NCI-H460 (cell line): ENCODE measurements at places on chromosomes 11 and 22. TPM values are rescaled to one million over a fixed set of nuclear protein-coding genes. Genes with fewer than 3 reads are reported as not detected.
A peak's percentile ranks its signal among the peaks of the same experiment; 100 is the strongest.

DNA sequence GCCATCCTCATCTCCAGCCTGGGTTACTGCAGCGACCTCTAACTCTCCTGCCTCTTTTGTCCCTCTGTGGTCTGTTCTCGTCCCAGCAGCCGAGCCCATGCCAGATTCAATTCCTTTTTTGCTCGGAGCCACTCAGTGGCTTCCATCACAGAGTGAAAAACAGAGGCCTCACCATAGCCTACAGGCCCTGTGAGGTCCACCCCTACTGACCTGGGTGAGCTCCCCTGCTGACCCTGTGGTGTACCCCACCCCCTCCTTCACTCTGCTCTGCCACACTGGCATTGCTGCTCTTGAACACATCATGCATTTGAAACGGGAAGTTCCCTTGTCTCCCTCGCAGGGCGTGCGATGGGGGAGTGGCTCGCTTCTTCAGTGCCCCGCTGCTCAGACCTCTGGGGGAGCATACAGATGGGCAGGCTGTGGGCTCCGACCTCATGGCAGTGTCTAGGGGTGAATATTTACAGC, 2.1 kb downstream of the AIP start:
- DNase-seq: no peak

Gene EXPH5
- 2.5 and 2.7 TPM in 2 replicates for total RNA-seq

Gene CNIH2
- total RNA-seq: 0.20 TPM in 1 of 2 replicates, not detected in the other

Gene CCDC87
- total RNA-seq: 0.37 and 0.52 TPM in 2 replicates

GRCh38 chr22:38246692-38247091, 26.1 kb downstream of the TMEM184B start:
- no peak for DNase-seq

Gene TUB
- total RNA-seq: 5.0 and 5.7 TPM in 2 replicates

Gene TBX1
- 2.6 and 3.3 TPM in 2 replicates for total RNA-seq

Gene TRIM48
- total RNA-seq: not detected in 2 replicates

Gene CASP5
- 0.10 and 0.55 TPM in 2 replicates for total RNA-seq

Gene TTC28
- total RNA-seq: 6.6 and 12.1 TPM in 2 replicates

GRCh38 chr11:86993031-86993430, 37.8 kb upstream of the FZD4 start:
- no peak for DNase-seq

GRCh38 chr11:106384429-106384828, 307.0 kb downstream of the AASDHPPT start:
- no peak for DNase-seq

GRCh38 chr11:38345286-38345685, 1747.2 kb upstream of the RAG2 start:
- DNase-seq: no peak

- DNase-seq: peak; percentile 42
Measured at GRCh38 chr22:41576877-41577276, 12.8 kb downstream of the PMM1 start.

Gene OR52I1
- not detected in 2 replicates for total RNA-seq

DNA sequence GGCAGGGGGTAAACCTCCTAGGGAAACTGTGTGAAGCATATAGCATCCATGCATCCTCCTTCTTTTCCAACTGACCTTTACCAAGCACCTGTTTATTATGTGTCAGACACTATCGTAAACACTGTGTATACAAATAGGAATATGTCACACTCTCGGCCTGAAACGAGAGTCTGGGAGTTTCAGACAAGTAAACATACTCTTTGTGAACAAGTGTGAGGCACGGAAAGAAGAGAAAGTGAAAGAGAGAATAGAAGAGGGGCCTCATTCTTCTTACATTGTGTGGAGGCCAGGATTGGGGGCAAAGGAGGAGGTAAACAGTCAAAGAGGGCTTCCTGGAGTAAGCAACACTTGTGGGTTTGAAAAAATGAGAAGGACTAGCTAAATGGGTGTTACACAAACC, 16.4 kb downstream of the CSNK2A3 start:
- no peak for DNase-seq

DNA sequence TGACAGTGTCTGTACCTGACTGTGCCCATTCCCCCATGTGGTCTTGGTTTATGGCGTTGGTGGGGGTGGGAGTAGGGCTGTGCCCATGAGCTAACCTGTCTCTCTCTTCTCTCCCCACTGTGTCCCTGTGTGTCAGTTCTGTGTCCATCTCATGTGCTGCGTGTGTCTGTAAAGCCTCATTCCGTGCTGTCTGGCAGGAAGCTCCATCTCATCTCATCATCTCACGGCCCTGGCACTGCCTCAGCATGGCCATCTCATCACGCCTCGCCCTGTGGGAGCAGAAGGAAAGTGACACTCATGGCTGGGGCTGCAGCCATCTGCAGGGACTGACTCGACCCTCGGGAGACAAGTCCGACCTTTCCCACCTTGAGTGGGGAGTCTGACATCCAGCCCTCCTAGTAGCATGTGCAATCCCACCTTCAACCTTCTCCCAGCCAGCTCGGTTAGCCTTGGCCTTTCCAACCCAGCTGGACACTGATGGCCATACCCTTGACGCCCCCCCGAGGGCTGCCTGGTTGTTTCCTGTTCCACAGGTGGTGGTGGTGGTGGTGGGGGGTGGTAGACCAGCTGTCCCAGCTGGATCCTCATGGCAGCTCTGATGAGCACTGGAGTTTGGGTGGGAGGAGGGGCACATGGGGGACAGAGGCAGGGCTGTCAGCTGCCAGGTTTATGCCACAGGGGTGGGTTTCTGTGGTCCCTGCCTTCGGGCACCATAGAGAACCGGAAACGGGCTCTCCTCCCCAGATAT, 19.0 kb downstream of the MYO18B start:
- DNase-seq: no peak

GRCh38 chr11:13140028-13140870, 131.1 kb downstream of the RASSF10 start:
- DNase-seq: no peak

Gene EFCAB6
- 0.40 and 0.61 TPM in 2 replicates for total RNA-seq

DNA sequence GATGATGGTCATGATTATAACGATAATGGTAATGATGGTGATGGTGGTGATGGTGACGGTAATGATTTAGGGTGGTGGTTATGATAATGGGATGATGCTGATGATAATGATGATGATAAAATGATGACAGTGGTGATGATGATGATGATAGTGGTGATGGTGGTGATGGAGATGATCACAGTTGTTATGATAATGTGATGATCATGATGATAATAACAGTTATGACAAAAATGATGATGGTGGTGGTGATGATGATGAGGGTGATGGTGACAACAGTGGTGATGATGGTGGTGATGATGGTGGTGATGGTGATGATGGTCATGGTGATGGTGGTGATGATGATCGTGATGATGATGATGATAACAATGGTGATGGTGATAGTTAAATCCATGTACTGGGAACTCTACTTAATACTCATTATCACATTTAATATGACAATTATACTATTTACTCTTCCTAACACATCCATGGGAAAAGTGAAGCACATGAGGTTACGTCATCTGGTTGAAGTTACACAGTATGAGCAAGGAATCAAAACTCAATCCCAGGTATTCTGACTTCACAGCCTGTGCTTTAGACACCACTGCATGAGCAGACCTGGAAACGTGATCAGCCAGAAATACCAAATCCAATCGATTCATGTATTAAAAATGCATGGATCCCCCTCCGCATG, 322.2 kb downstream of the BRD1 start:
- no peak for DNase-seq

- no peak for DNase-seq
Measured at GRCh38 chr11:19846654-19847305, 134.1 kb downstream of the NAV2 start.
